ENCODE measurements at places on chromosomes 16 and 17.

GRCh38 chr16:67161595-67162058 lies 1.9 kb downstream of the FBXL8 start:
- no peak for DNase-seq

- DNase-seq: peak; percentile 27
These were observed 17.6 kb upstream of the SSTR5 start for GRCh38 chr16:1054660-1055556.

DNA sequence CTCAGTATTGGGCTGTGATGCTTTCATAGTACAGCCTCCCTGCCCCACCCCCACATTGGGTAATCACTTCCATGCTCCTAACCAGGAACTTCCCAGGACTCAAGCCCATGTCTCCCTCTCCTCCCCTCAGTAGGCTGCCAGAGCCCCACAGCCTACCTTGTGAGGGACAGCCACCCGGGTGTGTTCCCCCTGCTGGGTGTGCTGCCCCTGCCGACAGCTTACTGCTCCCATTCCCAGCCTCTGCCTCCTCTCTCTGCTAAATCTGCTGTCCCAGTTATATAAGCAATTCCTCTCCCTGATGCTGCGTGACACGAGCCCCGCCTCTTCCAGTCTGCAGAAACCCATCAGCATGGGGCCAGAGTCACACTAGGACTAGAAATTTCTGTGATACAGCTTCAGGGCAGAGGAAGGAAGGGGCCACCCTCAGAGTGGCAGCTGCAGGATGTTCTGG lies at the start of gene RSKR:
Gene RSKR, minus strand, starts transcription at position 255 of the 451 bp plus-strand sequence. Its CDS starts 24 bp downstream, at position 231.
- peak; percentile 2 for DNase-seq

DNA sequence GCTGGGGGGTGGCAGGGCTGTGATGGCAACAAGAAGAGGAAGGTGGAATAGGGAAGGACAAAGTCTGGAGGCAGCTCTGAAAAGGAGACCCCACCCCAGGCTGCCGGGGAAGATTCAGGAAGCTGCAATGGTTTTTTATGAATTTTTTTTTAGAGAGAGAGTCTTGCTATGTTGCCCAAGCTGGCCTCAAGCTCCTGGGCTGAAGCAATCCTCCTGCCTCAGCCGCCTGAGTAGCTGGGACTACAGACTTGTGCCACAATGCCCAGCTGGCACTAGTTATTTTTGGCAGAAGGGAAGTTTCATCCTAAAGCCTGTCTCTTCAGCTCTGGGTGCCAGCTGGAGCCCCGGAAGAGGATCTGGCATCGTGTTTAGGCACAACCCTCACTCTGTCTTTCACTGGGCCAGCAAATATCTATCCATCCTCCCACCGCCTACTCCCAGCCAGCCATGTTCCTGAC lies 1.3 kb upstream of the CES3 start:
- DNase-seq: no peak

GRCh38 chr17:79685121-79685520 lies 45.6 kb upstream of the ENPP7 start:
- DNase-seq: no peak

DNA sequence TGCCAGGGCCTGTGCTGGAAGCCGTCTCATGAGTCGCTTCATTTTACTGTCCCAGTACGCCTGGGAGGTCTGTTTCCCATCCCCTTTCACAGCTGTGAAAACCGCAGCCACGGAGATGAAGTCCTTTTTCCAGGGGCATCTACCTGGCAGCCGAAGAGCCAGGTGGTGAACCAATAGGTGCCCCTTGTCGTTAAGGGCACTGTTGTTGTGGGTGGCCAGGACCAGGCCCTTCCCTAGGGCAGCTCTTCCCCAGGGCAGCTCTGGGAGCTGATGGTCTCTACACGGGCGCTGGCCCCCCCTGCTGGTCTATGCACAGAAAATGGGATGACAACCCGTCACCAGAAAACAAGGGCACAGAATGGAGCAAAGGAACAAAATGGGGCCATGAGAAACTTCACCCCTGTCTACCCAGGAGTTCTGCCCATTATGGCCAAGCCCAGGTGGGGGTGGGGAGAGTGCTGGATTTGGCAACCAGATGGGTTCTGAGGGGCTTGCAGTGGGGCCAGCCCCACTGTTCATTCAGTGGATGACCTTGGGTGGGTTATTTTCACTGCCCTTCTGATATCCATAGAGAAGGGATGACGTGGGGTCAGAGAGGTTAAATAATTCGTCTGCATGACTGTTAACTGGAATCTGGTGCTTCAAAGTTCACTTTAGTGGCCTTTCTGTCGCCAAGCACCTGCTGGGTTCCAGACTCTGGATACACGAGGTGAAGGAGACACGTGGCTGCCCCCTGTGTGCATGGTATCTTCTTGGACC lies 11.5 kb downstream of the RMI2 start:
- peak; percentile 71 for DNase-seq

DNA sequence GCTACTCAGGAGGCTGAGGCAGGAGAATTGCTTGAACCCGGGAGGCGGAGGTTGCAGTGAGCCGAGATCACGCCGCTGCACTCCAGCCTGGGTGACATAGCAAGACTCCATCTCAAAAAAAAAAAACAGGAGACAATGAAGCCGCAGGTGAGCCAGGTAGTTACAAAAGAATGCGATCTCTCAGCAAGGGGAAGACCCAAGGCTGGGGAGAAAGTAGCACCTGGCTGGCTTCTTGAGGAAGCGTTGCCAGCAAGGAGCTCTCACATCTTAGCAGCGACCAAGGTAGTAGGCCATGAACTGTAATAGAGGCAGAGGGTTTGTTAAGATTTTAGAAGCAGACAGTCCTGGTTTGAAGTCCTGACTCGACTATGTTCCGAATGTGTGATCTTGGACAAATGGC lies 175.0 kb downstream of the AIPL1 start:
- no peak for DNase-seq
